Hindlimb muscle (tissue), 1 donor: ENCODE measurements at places on chromosomes 3 and 15. TPM values are rescaled to one million over a fixed set of nuclear protein-coding genes. Genes with fewer than 3 reads are reported as not detected.
A peak's percentile ranks its signal among the peaks of the same experiment; 100 is the strongest.

DNA sequence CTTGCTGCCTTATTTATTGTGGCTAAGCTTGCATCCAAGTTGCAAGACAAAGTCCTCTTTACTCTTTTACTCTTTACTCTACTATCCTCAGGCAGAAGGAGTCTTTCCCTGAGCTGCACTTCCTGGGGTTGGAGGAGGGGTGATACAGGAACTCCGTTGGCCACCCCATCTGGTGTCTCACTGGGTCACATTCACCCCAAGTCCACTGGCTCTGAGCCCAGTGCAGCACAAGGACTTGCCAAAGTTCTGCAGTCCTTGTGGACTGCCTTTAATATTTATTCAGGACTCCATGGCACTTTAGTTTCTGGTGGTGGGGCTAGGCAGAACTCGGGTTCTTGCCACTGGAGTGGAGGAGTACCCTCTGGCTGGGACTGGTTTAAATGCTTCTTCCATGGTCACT is 165.4 kb upstream of the KCNH8 start:
- no peak for DNase-seq

DNA sequence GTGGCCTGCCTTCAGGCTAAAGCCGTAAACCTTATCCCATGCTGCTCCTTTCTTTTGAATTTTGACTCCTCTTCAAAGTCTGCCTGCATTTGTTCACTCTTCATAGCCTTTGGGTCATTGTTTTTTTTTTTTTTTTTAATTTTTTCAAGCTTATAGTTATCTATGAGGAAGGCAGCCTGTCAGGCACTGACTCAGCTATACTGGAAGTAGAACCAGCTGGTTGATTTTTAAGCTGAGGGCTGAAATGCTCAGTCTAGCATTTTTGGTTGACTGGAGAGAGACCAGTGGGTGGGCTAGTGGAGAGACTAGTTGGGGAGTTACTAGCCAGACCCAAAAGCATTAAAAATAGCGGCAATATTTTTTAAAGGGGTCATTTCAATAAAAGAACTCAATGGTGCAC is 44.1 kb downstream of the C3orf20 start:
- DNase-seq: no peak

- DNase-seq: no peak
Observed at GRCh38 chr15:80887148-80887547, 102.5 kb downstream of the MESD start.

Gene ZBED2
- polyA plus RNA-seq: not detected

DNA sequence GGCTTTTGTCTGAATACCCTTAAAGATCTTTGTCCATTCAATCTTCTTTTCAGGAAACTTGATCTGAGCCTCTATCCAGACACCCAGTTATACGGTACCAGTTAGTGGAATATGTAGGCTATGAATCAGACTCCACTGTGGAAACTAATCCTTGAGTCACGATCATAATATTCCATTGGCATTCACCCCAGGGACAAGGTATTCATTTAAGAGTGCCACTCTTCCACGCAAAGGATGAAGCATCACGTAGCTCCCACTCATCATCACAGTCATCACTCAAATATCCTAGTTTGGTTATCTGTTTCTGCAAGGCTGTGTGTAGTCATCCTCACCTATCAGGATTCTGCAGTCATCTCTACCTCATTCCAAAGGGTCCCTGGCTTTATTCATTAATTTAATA is 85.6 kb downstream of the NEDD4 start:
- no peak for DNase-seq

DNA sequence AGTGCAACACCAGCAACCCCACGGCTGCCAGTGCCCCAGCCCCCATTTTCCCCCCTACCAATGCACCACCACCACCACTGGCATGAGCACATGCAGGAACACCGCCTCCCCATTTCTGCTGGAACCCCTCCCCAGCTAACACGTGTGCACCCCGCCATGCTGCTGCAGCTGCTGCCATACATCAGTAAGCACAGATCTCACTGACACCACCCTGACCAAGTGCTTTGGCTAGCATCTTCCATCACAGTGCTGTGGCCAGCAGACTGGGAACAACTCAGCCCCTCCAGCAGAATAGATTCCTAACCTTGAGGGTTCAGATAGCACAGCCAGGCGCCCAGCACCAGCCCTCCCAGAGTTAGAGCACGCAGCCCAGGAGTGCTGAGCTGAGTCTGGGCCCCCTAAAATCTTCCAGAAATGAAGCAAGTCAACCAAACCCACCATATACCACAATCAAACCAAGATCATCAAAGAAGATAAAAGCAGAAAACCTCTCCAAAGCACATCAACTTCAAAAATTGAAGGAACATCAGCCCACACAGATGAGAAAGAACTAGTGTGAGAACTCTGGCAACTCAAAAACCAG is 81.2 kb upstream of the CDV3 start:
- no peak for DNase-seq

Gene DUOXA2
- polyA plus RNA-seq: not detected

DNA sequence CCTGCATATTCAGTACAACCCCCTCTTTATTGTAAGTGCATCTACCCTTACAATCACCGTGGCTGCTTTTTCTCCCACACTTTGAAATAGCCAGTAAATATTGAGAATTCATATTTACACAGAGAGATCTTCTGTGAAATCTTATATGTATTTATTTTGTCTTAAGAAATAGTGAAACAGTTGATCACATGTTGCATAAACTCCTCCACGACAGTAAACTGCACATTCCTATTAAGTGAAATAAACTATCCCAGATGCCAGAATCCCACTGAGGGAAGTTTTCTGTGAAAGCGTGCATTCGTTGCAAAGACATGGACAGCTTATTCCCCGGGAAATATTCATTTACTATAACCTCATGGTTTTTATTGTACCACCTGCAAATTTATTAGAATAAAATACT is 796.0 kb downstream of the ROBO2 start:
- DNase-seq: peak; percentile 51

Gene GCHFR
- polyA plus RNA-seq: 4.7 TPM

DNA sequence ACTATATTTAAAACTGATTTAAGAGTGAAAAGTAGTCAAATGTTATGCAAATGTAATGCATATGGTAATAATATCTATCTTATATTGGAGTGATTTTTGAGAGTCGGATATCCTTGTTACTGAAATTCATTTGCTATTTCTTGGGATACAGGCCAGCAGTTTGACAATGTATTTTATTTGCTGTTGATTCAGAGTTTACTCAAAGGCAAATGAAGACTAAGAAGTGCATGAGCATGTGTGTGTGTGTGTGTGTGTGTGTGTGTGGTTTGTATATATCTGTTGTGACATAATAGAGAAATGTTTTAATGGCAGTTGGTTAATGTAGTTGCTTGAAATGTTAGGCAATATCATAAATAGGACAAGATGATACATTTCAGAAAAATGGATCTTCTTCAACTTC is 39.0 kb downstream of the UNC13C start:
- DNase-seq: no peak

Gene INAFM2
- 13.2 TPM for polyA plus RNA-seq

Gene LRRN1
- 54.2 TPM for polyA plus RNA-seq

Gene UBE2E2
- 32.0 TPM for polyA plus RNA-seq

Gene SERINC4
- polyA plus RNA-seq: 0.90 TPM

Gene GOLGA8T
- not detected for polyA plus RNA-seq

GRCh38 chr15:90042766-90043529 is 41.8 kb downstream of the ZNF710 start:
- no peak for DNase-seq

Gene OXTR
- 8.8 TPM for polyA plus RNA-seq

DNA sequence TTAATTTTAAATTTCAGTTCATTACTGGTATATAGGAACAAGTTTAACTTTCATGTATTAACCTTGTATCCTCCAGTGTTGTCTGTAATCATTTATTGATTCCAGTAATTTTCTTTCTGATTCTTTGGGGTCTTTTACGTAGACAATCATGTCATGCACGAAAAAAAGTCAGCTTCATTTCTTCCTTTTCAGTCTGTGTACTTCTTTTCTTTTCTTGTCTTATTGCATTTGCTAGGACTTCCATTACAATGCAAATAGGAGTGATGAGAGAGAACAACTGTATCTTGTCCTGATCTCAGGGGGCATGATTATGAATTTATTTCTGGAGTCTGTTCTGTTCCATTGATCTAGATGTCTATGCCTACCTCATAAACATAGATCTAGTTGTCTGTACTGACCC is 56.5 kb downstream of the STT3B start:
- no peak for DNase-seq

DNA sequence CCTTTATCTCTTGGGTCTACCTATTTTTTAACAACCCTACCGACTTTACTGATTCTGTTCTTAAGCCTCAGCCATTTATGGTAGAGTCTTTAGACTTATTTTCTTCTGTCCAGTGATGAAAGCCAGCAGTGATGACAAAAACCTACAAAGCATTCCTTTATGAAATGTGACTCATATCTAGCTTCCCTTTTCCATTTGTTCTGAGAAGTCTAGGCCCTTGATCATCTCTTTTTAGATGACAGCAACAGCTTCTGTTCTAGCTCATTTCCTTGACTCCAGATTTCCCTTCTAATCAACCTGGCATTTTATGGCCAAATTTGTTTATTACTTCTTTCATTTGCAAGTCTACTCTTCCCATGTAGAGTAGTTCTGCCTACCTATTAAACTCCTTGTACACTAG is 36.1 kb downstream of the CFAP44 start:
- no peak for DNase-seq

Gene KNG1
- 0.06 TPM for polyA plus RNA-seq

- DNase-seq: no peak
Observed at GRCh38 chr15:71121442-71121841, 6.2 kb downstream of the THSD4 start.

Gene KIF7
- polyA plus RNA-seq: 7.1 TPM

DNA sequence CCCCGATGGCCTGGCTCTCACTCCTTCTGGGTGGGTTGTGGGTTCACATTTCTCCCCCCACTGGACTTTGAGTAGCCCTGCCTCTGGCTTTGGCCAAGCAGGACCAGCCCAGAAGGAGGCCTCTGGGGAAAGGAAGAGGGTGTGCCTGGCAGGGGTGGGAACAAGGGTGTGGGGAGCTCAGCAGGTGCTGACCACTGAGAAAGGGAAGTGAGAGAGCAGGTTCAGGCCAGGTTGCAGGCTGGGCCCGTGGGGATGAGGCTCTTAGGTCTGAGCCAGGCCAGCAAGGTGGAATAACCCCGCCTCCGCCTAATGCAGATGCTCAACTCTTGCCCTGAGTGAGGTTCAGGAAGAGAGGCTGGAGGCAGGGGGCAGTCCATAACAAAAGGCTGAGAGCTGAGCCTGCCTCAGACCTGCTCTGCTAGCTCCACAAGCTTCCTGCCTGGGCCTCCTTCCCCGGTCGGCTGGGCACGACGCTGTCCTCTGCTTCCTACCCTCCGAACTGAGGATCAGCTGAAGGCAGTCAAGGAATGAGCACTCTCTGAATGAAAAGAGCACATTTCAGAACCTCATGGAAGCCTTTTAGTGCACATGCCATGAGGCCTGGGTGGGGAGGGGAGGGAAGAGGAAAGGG is 82.7 kb downstream of the TLE3 start:
- DNase-seq: no peak

- DNase-seq: no peak
Observed at GRCh38 chr3:8186213-8186612, 315.4 kb upstream of the LMCD1 start.

- DNase-seq: peak; percentile 79
Observed at GRCh38 chr3:64895991-64896895, 208.4 kb upstream of the ADAMTS9 start.

Gene GPR176
- 3.7 TPM for polyA plus RNA-seq

- DNase-seq: no peak
Observed at GRCh38 chr15:99895189-99895955, 162.1 kb upstream of the LYSMD4 start.

- no peak for DNase-seq
Observed at GRCh38 chr3:187746442-187747281, 1.4 kb upstream of the BCL6 start.

- DNase-seq: peak; percentile 54
Observed at GRCh38 chr3:133525435-133525834, 48.1 kb upstream of the CDV3 start.

- DNase-seq: no peak
Observed at GRCh38 chr3:72133329-72134011, 348.5 kb upstream of the PROK2 start.

DNA sequence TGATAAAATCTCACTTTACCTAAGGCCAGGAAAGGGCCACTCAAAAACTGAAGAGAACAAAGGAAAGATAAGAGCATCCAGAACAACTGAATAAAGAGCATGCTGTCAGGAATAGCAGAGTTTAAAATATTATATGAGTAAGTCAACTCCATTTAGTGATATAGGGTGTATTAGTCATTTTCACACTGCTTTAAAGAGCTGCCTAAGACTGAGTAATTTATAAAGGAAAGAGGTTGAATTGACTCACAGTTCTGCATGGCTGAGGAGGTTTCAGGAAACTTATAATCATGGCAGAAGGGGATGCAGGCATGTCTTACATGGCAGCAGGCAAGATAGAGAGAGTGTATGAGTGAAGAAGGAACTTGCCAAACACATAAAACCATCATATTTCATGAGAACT is 778.0 kb upstream of the NECTIN3 start:
- DNase-seq: no peak

DNA sequence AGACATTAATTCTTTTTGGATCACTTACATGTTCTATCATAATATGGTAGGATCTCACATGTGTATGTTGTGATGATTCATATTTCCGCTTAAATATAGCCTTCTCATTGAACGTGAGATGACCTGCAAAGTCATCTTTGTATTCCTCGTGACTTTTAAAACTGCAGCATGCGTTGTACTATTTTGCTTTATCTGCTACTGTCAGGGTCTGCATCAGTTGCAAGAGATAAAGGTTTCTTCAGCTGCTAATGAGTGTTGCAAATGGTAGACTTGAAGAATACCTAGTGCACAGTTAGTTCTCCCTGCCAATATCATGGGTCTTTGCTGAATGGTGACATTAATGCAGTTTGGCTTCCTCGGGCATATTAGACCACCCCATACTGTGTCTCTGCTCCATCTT is 31.8 kb downstream of the REC114 start:
- DNase-seq: no peak

DNA sequence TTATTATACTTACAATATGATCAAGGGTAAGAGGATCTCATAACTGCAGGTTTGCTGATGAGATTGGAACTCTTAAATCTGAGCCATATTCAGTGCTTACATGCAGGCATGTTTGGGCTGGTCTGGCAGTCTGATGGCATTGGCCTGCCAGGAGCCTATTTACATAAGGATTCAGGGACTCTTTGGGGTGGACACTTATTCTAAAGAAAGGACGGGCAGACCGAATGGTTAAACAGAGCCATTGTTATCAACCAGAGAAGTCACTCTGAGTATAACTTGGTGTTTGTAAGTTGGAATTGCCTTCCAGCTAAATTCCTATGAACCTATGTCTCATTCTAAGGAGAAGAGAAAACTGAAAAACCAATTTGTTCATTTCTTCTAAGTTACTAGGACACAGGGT is 932.8 kb downstream of the IGSF11 start:
- DNase-seq: no peak

Gene TMEM212
- 0.15 TPM for polyA plus RNA-seq

- DNase-seq: no peak
Observed at GRCh38 chr3:191362524-191363090, 32.3 kb upstream of the UTS2B start.

Gene FLNB
- polyA plus RNA-seq: 51.9 TPM
